ENCODE measurements at places on chromosomes 16 and 17.

DNA sequence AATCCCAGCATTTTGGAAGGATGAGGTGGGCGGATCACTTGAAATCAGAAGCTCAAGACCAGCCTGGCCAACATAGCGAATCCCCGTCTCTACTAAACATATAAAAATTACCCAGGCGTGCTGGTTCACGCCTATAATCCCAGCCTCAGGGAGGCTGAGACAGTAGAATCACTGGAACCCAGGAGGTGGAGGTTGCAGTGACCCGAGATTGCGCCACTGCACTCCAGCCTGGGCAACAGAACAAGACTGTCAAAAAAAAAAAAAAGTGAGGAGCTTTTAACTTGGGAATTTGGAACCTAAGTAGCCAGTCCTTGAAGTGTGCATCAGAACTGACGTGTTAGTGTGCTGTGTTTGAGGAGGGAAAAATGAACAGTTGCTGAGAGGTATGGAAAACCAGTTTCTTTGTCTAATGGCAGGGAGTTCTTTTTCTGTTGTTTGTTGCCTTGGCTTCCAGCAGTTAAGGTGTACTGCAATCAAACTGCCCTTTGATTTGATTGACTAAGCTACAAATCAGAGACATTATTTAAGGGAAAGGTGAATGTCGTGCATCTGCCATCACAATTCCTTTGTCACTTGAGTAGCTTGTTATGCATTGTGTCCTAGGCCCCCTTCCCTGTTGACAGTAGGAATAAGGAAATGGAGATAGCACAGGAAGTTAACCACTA, 8.6 kb upstream of the DUSP14 start:
- no peak for DNase-seq

DNA sequence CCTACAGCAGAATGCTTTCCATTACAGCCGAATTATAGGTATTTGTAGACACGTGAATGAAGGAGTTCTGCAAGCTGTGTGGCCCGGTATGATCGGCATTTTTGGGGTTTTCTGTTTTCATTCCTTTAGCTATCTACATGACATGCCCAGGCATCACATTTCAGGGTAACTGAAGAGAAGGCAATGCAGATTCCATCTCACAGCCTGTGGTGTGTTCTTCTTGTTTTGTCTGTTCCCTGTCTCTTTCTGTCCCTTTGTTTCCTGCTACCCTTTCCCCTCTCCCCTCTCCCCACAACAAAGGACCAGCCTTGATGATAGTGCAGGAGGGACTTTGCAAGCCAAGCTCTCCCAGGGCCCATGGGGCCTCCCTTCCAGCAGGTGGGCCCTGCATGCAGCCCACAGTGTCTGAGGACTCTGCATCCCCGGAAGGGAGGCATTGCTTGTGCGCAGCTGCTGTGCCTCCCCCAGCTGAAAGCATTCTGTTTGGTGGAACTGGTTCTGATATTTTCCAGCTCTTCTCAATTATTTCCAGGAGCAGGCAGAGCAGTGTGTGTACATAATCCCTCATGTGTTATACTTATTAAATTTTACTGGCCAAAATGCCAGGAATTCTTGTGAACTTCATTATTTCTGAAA, 207.4 kb downstream of the RPTOR start:
- DNase-seq: no peak

- no peak for DNase-seq
These were observed 60.9 kb upstream of the ZNF750 start for GRCh38 chr17:82900741-82901140.

GRCh38 chr16:83586036-83586435, 221.7 kb upstream of the HSBP1 start:
- DNase-seq: no peak

Data from stimulated activated CD4-positive, alpha-beta T cell treated with anti-CD3 and anti-CD28 coated beads, TNF-alpha, amount 100 ng/mL, for 1 hour (primary cell).